ENCODE measurements at places on chromosomes 1 and 21.

GRCh38 chr1:42756956-42757891, 9.6 kb downstream of the P3H1 start:
- DNase-seq = no peak

- DNase-seq = no peak
Observed at GRCh38 chr1:92366040-92366395, 67.2 kb downstream of the RPAP2 start.

DNA sequence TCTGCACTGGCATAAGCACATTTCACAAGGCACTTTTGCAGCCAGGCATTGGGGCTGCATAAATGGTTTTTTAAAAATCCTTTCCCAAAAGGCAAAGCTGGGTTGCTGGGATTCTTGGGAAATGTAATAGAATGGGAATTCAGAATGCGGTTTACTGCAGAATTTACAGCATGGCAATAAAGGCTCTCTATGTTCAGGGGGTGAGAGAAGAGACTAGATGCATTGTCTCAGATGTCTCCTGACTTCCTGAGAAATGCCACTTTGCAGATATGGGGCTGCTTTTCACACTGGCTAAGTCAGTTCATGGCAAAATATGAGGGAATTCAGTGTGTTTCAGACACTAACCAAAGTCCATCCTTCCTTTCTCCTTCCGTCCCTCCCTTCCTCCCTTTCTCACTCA, 13.5 kb downstream of the FCGR2B start:
- DNase-seq = no peak

DNA sequence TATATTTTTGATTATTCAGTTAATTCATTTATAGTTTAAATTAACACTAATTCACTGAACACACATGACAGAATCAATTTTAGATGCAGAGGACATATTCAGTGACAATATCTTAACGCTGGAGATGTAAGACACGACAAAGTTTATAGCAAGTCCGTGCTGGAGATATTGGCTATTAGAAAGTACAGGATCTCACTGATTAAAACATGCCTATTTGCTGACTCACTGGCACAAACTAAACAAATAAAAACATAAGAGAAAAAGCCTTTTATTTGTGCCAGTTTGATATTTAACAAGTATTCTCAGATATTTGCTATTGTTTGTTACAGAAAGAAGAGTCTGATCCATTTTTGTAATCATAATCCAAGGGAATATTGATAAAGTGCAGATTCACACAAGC, 1122.9 kb upstream of the B3GALT2 start:
- DNase-seq = no peak

- no peak for DNase-seq
Observed at GRCh38 chr1:231667896-231668506, 41.4 kb downstream of the DISC1 start.

GRCh38 chr1:158717344-158717743, 3.2 kb downstream of the OR6K3 start:
- DNase-seq = no peak

DNA sequence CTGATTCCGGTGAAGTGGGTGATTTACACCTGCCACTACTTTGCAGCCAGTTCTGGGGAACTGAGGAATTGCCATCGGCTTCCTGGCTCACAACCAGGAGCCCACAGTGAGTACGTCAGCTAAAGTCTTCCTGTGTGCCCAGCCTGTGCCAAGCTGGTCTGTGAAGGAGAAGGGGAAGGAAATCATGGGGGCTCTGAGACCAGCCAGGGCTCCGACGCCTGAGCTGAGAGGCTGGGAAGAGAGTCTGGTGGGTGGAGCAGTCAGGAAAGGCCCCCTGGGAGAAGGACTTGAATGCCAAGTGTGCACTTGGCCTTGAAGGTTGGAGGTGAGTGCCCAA, 1.2 kb downstream of the LURAP1 start:
- no peak for DNase-seq

DNA sequence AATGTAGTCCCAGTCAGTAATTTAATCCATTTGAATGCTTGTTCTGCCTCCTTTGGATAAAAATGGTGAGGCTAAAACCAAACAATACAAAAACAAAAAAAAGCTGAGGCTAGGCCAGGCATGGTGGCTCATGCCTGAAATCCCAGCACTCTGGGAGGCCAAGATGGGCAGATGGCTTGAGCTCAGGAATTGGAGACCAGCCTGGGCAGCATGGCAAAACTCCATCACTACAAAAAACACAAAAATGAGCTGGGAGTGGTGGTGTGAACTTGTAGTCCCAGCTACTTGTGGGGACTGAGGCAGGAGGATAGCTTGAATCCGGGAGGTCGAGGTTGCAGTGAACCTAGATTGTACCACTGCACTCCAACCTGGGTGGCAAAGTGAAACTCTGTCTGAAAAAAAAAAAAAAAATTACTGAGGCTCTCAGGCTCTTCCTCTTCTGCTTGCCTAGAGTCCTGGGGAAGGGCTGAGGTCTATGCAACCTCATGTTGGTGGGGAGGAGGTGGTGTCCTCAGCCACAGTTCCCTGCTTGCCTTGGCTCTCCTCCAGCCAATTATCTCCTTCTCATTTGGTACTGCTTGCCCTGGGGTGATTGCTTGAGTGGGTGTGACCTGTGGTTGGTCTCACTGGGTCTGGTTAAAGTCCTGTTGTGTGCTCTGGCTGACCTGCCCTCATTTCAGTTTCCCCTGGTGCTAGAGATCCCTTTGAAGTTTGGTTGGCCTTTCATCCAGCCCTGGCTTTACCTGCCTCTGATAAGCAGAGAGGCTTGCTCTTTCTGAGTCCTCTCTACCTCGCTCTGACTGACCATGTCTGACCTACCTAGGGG, 20.9 kb downstream of the S1PR1 start:
- DNase-seq = peak; percentile 76

DNA sequence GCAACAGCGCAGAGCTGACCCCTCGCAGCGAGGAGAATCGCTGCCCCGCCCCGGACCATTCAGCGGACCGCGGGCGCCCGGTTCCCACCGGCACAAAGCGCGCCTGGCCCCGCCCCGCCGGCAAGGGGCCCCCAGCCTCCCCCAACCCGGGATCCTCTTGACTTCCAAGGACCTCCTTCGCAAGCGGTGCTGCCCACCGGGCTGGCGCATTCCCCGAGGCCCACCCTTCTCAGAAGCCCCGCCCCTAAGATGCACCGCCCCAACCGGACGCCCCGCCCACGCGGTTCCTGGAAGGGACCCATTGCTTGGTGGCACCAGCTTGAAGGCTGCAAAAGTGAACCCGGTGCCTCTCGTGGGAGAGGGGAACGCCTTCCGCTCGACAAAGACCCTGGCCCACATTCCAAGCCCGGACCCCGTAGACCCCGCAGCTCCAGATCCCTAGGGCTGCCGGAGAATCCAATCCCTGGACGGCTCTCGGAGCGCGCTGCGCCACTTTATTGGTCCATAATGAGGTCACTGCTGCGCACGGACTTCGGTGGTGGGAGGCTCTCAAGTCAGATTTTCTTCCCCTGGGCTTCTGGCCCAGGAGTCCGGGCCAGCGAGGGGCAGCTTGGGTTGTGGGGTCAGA, 2.0 kb downstream of the HES3 start:
- no peak for DNase-seq

GRCh38 chr1:9410737-9411297, 118.1 kb downstream of the SPSB1 start:
- peak; percentile 96 for DNase-seq

- no peak for DNase-seq
Observed at GRCh38 chr21:45187646-45188045, 100.0 kb downstream of the POFUT2 start.

DNA sequence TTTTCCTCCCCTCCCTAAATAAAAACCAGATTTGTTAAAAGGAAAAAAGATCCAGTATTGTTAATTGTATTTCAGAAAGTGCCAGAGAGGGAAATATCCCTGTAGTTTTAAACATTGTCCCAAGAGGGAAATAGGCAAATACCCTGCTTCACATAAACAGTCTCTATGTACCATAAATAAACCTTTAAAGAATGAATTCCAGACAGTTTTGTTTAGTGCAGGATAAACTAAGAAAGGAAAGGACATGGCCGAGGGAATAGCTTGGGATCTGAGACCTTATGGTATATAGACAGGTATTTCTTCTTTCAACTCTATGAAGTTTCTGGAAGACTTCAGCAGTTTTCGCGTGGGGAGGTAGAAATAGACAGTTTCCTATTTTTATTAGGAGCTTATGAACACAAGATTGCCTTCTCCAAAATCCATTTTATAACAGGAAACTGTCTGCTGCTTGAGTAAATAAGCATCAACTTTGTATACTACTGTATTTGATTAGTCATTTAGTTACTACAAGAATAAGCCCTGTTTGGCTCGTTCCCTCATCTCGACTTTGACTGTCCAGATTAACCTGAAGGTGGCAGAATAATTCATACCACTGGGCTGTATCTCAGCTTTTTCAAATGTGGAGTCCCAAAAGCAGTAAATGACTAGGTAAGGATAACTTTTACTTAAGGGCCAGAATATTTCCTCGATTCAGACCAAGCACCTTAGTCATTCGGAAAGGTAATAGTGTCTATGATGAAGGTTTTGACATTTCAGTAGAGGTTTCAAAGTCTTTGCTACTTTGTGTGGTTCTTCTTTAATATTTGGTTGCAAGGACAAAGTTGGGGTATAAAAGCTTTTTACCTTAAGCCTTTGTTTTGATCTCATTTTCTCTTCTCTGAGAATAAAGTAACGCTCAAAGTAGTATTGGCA, 177.5 kb downstream of the VPS13D start:
- DNase-seq = no peak

DNA sequence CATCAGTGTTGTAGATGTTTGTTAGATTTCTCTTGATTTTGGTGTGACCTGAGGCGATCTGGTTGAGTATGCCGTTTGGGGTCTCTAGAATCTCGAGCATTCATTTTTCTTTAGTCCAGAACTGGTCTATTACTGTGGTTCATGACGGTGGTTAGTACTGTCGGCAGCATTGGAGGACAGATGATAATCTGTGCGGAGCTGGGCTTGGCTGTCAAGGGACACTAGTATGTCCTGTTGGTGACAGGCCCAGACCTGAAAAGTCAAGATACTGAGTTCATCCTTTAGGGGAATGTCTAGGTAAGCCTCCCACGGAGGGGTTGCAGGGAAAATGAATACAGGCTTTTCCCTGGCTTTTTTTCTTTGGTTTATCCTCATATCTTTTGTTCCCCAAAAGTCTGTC, 59.8 kb downstream of the PEX14 start:
- no peak for DNase-seq

DNA sequence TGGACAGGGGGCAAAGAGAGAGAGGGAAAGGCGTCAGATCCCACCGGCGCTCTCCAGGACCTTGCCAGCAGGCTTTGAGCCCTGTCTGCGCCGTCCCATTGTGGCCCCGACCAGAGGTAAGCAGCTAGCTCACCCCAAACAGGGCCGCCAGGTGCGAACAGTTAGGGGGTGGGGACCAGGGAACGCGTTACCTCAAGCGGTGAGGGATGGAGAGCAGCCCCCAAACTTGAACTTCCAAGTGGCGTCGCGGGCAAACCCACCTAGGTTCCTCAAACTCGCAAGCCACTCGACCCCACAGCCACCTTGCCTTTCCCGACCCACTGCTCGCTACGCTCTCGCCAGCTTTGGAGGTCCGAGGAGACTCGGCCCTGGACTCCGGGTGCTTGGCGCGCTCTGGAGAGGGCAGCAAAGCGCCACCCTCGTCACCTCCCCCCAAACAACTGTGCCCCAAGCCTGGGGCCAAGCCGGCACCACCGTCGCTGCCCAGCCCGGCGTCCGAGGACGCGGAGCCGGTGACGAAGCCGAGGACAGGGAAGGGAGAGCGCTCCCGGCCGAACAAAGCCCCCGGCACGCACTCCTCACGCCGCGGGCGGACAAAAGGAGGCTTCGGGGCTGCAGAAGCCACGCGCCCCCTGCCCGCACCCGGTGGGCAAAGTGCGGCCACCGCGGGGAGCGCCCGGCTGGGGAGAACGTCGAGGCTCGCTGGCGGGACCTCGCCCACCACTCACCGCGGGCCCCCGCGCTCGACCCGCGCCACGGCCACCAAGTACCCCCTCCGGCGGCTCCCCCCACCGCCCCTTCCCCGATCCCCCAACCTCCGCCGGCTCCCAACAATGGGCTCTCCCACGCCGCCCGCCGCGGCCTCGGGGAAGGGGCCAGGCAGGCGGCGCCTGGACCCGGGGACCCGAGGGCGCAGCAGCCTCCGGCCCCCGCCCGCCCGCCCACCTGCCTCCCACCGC, 976 bp downstream of the SSBP3 start:
- no peak for DNase-seq

DNA sequence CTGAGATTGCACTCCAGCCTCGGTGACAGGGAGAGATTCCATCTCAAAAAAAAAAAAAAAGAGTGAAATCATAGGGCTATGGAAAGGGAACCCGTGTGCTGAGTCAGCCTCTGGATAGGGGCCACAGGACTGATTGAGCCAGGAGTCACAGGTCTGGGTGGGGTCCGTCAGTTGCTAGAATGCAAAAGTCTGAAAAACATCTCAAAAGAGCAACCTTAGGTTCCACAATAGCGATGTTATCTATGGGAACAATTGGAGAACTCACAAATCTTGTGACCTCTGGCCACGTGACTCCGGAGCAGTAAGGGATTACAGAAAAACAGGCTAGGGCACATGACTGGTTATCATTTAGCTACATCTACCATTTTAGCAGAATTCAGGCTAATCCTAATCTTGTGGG, 32.8 kb upstream of the GREM2 start:
- DNase-seq = no peak

GRCh38 chr21:31894457-31894856, 21.6 kb downstream of the HUNK start:
- no peak for DNase-seq

DNA sequence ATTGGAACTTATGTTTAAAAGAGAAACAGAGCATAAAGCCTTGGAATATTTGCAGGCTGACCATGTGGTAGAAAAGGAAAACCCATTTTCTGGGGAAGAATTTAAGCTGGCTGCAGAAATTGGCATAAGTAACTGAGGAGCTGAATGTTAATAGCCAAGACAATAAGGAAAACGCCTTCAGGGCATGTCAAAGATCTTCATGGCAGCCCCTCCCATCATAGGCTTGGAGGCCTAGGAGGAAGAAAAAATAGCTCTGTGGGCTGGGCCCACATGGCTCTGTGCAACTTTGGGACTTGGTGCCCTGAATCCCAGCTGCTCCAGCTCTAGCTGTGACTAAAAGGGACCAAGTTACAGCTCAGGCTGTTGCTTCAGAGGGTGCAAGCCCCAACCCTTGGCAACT, 51.5 kb downstream of the CTH start:
- no peak for DNase-seq

- DNase-seq = no peak
Observed at GRCh38 chr1:234303231-234303630, 70.0 kb upstream of the COA6 start.

GRCh38 chr1:234571702-234572101, 38.3 kb downstream of the IRF2BP2 start:
- DNase-seq = no peak

- no peak for DNase-seq
Observed at GRCh38 chr1:232737917-232738316, 67.3 kb upstream of the MAP10 start.

- no peak for DNase-seq
Observed at GRCh38 chr1:50620680-50621329, 197.6 kb upstream of the DMRTA2 start.

GRCh38 chr21:33780631-33781030, 135.0 kb downstream of the ATP5PO start:
- DNase-seq = no peak

All from GF-D8 (cell line).